Stimulated activated naive B cell treated with anti-CD40 and anti-IgM and Interleukin-4, amounts not matched to agents 10 μg/mL and 1 μg/mL and 100 μg/mL, for 72 hours (primary cell): ENCODE measurements at places on chromosomes 13 and 19.

GRCh38 chr13:27130223-27130978 is 41.2 kb downstream of the USP12 start:
- no peak for DNase-seq

DNA sequence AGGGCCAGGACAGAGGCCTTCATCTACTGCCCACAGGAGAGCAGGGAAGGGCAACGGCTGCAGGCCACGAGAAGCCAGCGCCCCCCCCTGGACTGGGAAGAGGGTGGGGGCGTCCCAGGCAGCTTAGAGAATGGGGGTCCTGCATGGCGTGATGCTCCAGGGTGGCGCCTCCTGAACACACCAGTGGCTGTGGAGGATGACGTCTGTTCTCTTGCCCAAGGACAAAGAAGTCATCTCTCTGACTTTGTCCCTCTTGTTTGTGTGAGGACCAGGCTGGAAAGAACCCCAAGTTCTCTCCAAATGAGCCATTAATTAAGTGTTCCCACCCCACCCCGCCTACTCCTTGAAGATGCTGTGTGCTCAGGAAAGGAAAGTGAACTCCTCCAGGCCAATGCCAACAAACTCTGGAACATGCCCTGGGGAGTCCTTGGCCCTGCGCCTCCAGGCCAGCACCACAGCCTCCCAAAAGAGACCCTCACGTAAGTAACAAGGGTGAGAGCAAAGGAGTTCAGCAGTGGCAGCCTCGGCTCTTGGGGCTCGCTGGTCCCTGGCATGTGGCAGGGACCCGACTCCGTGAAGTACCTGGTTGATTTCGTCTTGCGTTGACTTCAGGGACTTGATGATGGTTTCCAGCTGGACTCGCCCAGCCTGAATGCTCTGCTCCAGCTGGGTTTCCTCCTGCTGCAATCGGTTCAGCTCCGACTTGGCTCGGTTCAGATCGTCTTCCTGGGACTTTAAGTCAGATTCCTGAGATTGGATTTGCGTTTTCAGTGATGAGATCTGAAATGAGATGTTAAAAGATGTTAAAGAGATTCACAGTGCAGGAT is 68.4 kb downstream of the EPS15L1 start:
- DNase-seq = no peak

GRCh38 chr19:36404498-36404897 is 13.9 kb downstream of the ZFP82 start:
- DNase-seq = no peak

- no peak for DNase-seq
These were observed 8.4 kb downstream of the PCDH9 start for GRCh38 chr13:67221630-67222226.
